ENCODE measurements at places on chromosomes 6 and 20. TPM values are rescaled to one million over a fixed set of nuclear protein-coding genes. Genes with fewer than 3 reads are reported as not detected.

The FAM50B gene
- total RNA-seq: 7.1 TPM

The HCRTR2 gene
- 0.18 TPM for total RNA-seq

The OXT gene
- not detected for total RNA-seq

The RBM24 gene
- 0.45 TPM for total RNA-seq

- H3K4me1 ChIP-seq: no peaks in the 10 kb centered on the region
- no peaks in the 10 kb centered on the region for H3K27me3 ChIP-seq
- DNase-seq: no peak
- H3K36me3 ChIP-seq: peaks cover 13% of the 10 kb centered on the region
- no peak overlapping the region for H3K4me3 ChIP-seq
- no peak overlapping the region for H3K27ac ChIP-seq
These were observed 22.7 kb downstream of the RAMACL start for GRCh38 chr6:166563805-166564204.

- H3K4me3 ChIP-seq: peak overlapping the region; percentile 42
- peaks cover 20% of the 10 kb centered on the region for H3K4me1 ChIP-seq
- peak; percentile 80 for DNase-seq
- no peaks in the 10 kb centered on the region for H3K36me3 ChIP-seq
These were observed 3.5 kb upstream of the SNAI1 start for GRCh38 chr20:49979030-49979832.

GRCh38 chr6:80540700-80541099, 434.2 kb downstream of the BCKDHB start:
- peaks cover under 1% of the 10 kb centered on the region for H3K36me3 ChIP-seq
- H3K27me3 ChIP-seq: no peaks in the 10 kb centered on the region
- no peak overlapping the region for H3K4me3 ChIP-seq
- H3K4me1 ChIP-seq: peaks cover 17% of the 10 kb centered on the region
- no peak overlapping the region for H3K27ac ChIP-seq

GRCh38 chr6:170093658-170094596, 197.0 kb downstream of the DLL1 start:
- peaks cover 19% of the 10 kb centered on the region for H3K4me1 ChIP-seq
- no peak overlapping the region for H3K4me3 ChIP-seq
- no peak overlapping the region for H3K27ac ChIP-seq
- H3K36me3 ChIP-seq: no peaks in the 10 kb centered on the region

- no peak overlapping the region for H3K27ac ChIP-seq
- no peak for DNase-seq
- H3K4me3 ChIP-seq: no peak overlapping the region
- H3K4me1 ChIP-seq: peaks cover 6% of the 10 kb centered on the region
- no peaks in the 10 kb centered on the region for H3K27me3 ChIP-seq
These were observed 230.3 kb upstream of the ECI2 start for GRCh38 chr6:4365686-4366085.

DNA sequence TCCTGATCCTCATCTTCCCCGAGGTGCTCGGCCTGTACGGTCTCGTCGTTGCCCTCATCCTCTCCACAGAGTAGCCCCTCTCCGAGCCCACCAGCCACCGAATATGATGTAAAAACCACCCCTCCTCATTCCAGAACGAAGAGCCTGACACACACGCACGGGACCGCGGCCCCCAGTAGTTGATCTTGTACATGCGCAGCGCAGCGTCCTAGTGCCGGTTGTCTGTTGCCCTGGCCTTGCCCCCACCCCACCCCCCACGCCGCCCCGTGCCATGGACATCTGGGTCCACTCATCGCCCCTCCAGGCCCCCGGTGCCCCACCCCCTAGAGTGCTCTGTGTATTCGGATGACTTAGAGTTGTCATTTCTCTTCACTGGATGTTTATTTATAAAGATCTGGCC, 5.2 kb upstream of the PRPH2 start:
- H3K4me1 ChIP-seq: no peaks in the 10 kb centered on the region
- H3K27me3 ChIP-seq: no peaks in the 10 kb centered on the region
- H3K36me3 ChIP-seq: no peaks in the 10 kb centered on the region
- no peak overlapping the region for H3K4me3 ChIP-seq
- H3K27ac ChIP-seq: no peak overlapping the region

DNA sequence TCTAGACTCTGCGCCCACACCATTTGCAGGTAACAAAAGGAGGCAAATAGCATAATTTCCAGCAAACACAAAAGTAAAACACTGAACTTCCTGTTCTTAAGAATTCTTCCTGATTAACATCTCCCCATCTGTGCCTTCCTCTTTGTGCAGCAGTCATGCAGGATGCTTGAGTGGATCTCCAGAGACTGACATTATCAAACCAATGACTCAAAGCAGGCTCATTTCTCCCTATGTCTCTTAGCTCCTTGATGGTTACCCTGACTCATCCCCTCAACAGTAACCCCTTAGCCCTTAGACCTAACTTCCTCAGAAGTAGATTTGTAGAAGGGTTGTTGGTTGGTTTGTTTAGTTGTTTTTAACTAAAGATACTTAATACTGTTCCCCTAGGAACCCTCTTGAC, 137.0 kb upstream of the RIN2 start:
- H3K36me3 ChIP-seq: no peaks in the 10 kb centered on the region
- H3K4me3 ChIP-seq: no peak overlapping the region
- no peak for DNase-seq
- no peak overlapping the region for H3K27ac ChIP-seq
- H3K27me3 ChIP-seq: peaks cover 46% of the 10 kb centered on the region

DNA sequence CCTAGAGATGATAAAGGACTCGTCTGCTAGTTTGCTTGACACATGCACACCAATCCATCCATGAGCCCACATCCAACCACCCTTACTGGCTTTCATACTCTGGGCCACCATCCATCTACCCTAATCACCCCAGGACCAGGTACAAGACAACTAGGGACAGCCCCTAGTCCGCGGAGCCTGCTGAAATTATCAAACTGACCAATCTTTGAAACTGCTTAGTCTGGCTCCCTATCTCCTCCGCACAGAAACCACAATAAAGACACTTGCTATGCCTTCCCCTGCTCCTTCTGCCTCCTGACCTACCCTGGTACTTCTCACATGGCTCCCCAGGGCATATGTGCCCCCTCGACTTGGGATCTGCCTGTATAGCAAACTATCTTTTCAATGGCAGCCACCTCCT, 33.1 kb downstream of the PXDC1 start:
- no peaks in the 10 kb centered on the region for H3K27me3 ChIP-seq
- H3K4me3 ChIP-seq: no peak overlapping the region
- H3K27ac ChIP-seq: no peak overlapping the region
- DNase-seq: no peak
- peaks cover 25% of the 10 kb centered on the region for H3K36me3 ChIP-seq

DNA sequence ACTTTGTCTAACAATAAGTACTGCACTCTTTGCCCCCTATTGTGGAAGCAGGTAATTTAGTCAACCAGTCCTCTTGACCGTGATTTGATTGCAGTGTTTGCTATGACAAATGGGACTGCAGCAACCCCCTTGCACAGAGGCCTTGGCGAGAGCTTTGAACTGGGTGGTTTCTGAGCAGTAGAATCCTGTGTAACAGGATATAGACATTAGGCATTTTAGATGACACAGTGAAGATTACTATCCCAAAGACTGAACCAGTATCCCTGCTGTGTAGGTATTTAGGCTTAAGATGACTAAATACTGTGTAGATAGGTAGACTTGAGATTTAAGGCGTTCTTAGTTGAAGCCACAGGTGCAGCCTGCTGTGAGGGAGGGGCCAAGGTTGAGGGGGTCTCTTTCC, 9.9 kb downstream of the DNMT3B start:
- no peak overlapping the region for H3K4me3 ChIP-seq
- no peaks in the 10 kb centered on the region for H3K27me3 ChIP-seq
- DNase-seq: no peak

DNA sequence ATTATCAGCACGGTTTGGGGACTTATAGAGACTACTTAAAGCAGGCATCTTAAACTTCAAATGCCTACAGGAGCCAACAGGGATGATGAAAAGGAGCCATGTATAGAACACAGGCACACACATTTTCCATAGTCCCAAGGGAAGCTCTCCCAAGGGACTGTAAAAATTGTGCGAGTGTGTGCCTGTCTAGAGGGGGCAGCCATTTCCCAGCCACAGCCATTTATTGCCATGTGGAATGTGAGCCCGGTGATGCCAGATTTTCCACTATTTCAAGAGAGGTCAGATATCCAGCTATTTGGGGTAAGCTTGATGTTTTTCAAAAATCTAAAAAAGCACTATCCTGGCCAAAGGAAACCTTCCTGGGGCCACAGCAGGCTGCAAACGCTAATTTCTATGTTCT, 24.1 kb upstream of the RALY start:
- no peaks in the 10 kb centered on the region for H3K27me3 ChIP-seq
- H3K4me1 ChIP-seq: no peaks in the 10 kb centered on the region
- H3K36me3 ChIP-seq: no peaks in the 10 kb centered on the region
- no peak overlapping the region for H3K4me3 ChIP-seq
- no peak overlapping the region for H3K27ac ChIP-seq

GRCh38 chr20:14117768-14118167, 122.5 kb downstream of the MACROD2 start:
- no peaks in the 10 kb centered on the region for H3K36me3 ChIP-seq
- H3K4me1 ChIP-seq: no peaks in the 10 kb centered on the region
- peaks cover 11% of the 10 kb centered on the region for H3K27me3 ChIP-seq
- H3K4me3 ChIP-seq: no peak overlapping the region
- H3K27ac ChIP-seq: no peak overlapping the region

DNA sequence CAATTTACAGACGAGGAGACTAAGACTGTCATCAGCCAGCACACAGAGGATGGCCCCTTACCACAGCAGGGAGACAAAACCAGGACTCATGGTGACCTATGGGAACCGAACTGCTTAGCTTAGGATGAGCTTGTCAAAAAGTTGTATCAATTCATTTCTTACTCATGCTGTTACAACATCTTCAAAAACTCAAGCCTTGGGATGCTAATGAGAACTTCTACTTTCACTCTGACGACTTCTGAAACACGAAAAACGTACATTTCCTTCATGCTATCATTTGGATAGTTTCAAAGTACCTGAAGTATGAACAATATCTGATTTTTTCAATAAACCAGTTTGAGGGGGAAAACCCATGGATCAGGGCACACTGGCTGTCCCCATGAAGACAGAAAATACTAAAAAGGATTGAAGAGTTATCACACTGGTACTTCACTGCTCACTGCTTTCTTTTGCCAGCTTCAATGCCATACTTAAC, 31.9 kb downstream of the HIVEP2 start:
- no peaks in the 10 kb centered on the region for H3K27me3 ChIP-seq
- no peak overlapping the region for H3K27ac ChIP-seq
- H3K4me3 ChIP-seq: no peak overlapping the region
- DNase-seq: no peak
- peaks cover 12% of the 10 kb centered on the region for H3K36me3 ChIP-seq

DNA sequence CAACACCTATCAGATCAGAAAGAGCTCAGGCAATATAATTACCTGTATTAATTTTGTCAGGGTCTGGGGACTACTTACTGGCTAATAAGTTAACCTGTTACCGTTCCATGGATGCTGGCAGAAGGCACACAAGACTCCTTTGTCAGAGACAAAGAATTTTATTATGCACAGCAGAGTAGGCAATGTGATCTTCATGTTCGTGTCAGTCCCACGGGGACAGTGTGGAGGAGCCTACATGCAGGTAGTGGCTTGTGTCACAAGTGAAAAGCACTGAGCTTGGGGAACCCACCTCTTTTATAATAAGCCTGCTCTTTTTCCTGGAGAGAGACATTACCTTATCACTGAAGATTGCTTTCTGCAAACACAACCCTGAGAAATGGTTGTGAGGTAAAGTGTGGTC, 96.9 kb downstream of the CD164 start:
- no peaks in the 10 kb centered on the region for H3K27me3 ChIP-seq
- no peak overlapping the region for H3K4me3 ChIP-seq
- DNase-seq: no peak
- no peak overlapping the region for H3K27ac ChIP-seq
- no peaks in the 10 kb centered on the region for H3K4me1 ChIP-seq
- no peaks in the 10 kb centered on the region for H3K36me3 ChIP-seq

- DNase-seq: no peak
- peak overlapping the region; percentile 31 for H3K4me3 ChIP-seq
- no peak overlapping the region for H3K27ac ChIP-seq
- peaks cover 14% of the 10 kb centered on the region for H3K4me1 ChIP-seq
- no peaks in the 10 kb centered on the region for H3K27me3 ChIP-seq
These were observed 2.2 kb upstream of the RAB22A start for GRCh38 chr20:58307270-58307669.
